T-helper 9 cell (primary cell): ENCODE measurements at places on chromosomes 3 and 15.

- DNase-seq = peak; percentile 21
Observed at GRCh38 chr3:16337856-16338540, 73.0 kb downstream of the OXNAD1 start.

DNA sequence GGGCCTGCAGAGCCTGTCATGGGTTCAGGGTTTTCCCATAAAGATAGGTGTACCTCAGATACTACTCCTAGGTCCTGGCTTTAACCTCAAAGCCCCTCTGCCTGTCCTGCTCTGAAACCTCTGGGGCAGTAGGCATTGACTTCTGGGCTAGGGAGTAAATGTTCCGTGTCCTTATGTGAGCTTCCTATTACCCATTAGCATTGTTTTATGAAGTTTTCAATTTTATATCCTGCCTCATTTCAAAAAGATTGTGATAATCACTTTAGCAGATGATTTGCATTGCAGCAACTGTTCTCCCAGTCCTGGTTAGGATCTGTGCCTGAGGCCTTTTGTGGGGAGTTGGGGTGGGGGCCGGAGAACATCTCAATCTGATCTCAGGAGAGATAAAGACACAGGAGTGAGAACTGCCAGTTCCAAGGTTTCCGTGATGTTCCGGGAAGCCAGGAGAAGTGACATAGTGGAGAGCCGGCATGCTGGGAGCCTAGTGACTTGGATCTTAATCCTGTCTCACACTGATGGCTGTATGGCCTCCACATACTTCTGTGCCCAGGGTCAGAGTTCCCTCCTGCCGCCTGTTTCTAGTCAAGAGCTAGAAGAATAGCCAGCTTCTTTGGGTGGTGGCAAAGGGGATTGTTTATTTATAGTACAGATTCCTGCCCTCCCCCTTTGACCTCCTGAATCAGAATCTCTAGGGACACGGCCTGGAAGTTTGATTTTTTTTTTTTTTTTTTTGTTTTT is 10.6 kb downstream of the TPM1 start:
- DNase-seq = no peak

DNA sequence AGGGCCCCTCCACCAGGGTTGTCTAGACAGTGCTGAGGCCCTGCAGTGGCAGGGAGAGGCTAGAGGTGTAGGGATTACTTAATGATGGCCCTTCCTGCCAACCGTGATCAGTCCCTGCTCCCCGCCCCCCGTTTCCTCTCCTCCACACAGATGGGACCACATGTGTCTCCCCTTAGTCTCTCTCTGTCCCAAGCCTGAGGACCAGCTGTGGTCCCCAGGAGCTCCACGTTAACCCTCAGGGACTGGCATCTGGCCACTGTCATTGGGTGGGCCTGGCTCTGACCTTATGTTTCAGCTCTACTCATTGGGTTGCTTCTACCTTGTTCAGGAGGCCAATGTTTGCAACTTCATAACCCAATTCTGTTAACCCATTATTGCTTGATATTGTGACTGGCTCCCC is 6.0 kb upstream of the ALPK3 start:
- DNase-seq = no peak

- DNase-seq = no peak
Observed at GRCh38 chr3:132167870-132168269, 133.1 kb upstream of the CPNE4 start.

GRCh38 chr3:175093748-175094147 is 234.6 kb downstream of the NAALADL2 start:
- DNase-seq = no peak

- DNase-seq = no peak
Observed at GRCh38 chr15:48986240-48986639, 22.5 kb upstream of the SHC4 start.

GRCh38 chr15:23503576-23503975 is 56.5 kb upstream of the GOLGA6L2 start:
- DNase-seq = no peak

DNA sequence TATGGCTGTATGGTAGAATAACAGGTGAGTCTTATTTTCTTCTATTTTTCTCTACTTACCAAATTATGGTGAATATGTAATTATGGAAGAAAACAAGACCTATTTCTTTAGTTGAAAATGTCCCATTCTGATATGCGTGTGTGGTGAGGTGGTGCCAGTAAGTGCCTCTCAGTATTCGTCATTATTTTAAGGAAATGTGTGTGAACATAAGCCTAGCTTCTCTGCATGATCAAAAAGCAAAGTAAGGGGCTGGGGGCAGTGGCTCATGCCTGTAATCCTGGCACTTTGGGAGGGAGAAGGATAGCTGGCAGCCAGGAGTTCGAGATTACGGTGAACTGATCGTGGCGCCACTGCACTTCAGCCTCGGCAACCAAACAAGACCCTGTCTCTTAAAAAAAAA is 26.0 kb downstream of the LARS2 start:
- no peak for DNase-seq

DNA sequence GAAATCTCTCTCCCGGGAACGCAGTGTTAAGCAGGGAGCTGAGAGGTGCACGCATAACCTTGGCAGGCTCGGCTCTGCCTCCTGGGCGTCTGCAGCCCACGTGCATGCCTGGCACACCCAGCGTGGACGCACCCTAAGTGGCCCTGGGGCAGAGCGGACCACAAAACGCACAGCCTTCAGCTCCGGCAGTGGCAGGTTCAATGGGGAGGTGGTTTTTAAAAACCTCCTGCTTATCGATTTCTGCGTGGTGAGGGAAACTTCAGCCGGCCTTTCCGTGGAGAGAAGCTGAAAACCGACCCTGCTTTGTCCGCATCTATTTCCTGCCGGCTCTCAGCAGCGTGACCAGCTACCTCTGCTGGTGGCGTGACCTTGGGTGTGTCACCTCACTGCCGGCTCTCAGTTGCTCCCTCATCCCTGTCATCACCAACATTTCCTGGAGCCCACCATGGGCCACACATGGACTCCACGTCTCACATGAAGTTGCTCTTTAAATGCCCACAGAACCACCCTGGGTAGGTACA is 134.8 kb upstream of the MEF2A start:
- DNase-seq = no peak

DNA sequence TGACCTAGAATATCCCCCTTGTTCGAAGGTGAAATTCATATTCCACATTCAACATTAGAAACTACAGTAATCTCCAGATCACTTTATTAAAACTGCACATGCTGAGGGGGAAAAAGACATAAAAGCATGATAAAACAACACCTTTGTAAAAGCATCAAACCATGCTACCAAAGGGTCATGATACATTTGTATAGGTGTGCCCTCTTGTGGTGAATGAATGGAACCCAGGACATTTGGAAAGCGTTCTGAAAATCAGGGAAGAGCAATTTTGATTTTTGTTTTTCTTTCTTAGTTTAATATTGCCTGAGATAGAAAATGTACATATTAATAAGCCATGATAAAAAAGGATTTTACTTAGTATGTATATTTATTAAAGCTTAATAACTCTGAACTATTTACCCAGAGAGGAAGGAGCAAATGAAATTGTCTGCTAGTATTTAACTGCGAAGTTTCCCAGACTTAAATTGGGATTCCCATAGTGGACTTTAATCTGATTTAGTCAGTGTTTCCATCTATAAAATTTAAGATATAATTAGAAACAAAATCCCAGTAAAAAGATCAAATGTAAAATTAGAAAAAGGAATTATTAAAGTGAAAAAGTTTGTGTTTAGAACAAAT is 105.8 kb upstream of the ARL6 start:
- DNase-seq = no peak

DNA sequence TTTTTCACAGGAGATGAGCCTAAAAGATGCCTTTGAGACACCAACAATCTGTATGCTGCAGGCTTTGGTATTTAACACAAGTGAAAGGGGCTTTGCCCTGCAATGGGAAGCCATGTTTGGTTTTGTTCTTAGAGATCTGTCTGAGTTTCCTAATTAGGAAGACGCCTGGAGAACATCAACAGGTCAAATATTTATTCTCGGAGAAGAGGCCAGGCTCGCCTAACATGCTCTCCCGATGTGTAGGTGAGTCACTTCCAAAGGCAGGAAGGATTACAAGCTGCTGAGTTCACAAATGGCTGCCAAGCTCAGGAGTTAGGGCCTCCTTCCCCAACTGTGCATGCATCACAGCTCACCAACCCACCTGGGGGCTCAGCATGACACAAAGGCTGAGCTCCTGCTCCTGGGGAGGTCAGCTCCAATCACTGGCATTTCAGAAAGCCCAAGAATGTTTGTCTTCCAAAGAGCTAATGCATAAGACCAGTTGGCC is 119.5 kb upstream of the PRICKLE2 start:
- no peak for DNase-seq

- DNase-seq = no peak
Observed at GRCh38 chr3:141618938-141619337, 119.2 kb upstream of the RNF7 start.

DNA sequence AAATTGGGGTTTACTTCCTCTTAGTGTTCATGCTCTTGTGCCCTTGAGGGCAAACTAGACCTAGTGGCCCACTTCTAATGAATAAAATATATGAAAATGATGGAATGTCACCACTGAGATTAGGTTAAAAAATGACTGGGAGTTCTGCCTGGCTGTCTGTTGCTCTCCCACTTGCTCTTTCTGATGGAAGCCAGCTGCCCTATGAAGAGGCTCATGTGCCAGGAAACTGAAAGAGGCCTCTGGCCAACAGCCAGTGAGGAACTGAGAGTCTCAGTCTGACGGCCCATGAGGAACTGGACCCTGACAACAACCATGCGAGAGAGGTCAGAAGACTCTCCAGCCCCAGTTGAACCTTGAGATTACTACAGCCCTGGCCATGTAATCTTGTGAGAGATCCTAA is 107.1 kb upstream of the FHIT start:
- DNase-seq = no peak

DNA sequence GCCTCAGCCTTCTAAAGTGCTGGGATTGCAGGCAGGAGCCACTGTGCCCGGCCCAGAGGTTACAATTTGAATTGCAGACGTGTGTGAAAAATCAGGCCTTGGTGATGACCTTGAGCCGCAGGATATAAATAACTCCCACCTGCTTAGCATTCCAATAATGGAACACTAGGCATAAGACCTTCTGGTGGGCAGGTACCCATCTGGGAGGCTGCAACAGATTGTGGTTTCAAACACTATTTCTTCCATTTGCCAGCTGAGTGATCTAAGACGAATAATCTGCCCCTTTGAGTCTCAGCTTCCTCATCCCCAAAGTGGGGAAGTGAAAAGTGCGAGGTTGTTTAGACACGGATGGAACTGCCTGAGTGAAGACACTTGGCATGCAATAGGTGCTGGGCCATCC is 47.7 kb upstream of the HERC1 start:
- DNase-seq = no peak

DNA sequence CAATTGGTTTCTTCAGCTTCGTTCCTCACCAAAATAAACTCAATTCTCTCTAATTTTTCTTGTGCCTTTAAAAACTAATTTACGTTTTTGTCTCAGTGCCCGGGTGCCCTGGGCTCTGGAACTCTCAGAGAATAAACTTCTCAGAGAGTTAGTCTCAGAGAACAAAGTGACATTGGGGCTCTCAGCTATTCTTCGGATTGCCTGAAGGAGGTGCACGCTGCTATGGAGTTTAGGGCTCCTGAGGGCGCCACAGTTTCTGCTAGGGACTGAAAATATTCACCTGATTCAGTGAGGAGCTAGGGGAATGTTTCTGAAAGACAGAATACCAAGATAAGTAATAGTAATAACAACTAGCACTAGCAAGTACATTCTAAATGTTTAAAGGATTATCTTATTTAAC is 22.7 kb downstream of the ZIC4 start:
- DNase-seq = no peak
